Spleen (tissue), 13 donors: ENCODE measurements at places on chromosomes 1 and 21. TPM values are rescaled to one million over a fixed set of nuclear protein-coding genes. Genes with fewer than 3 reads are reported as not detected.

Gene PPM1J
- total RNA-seq, result 1.3 TPM

DNA sequence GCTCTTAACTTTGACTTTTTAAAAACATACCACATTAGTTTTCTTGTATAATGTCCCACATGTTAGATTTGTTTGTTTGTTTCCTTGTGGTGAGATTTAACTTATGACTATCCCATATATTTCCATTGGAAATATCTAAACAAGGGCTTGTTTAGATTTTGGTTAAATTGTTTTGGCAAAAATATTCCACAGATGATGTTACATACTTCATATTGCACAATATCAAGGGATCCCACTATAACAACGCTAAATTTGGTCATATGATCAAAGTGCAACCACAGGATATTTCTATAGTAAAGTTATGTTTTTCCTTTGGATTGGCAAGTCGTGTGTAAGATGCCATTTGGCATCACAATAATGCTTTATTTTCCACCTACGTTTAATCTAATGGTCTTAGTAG is 396.7 kb downstream of the TGFB2 start:
- DNase-seq, result no peak

Gene HAPLN2
- not detected for total RNA-seq

- no peak for DNase-seq
Measured at GRCh38 chr21:38863843-38864363, 58.2 kb downstream of the ETS2 start.

GRCh38 chr21:40331172-40331571 is 463.9 kb downstream of the PCP4 start:
- DNase-seq, result no peak

GRCh38 chr1:207886227-207886626 is 24.7 kb downstream of the CD34 start:
- DNase-seq, result no peak

- DNase-seq, result no peak
Measured at GRCh38 chr1:235883261-235883927, 16.7 kb upstream of the LYST start.

Gene NCAM2
- 1.1 TPM for total RNA-seq

DNA sequence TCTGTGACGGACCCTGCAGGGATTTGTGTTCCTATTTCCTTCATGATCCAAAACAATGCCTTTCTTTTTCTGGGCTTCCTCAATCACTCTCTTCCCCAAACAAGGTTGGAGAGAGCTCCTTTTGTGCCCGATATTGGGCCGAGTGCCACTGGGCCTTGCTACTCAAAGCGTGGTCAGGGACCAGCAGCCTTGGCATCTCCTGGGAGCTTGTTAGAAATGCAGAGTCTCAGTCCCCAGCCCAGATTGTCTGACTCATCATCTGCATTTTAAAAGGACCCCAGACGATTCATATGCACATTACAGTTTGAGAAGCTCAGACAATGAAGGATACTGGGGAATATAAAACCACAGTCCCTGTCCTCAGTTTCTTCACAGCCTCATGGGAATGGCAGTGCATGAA is 19.9 kb downstream of the ADORA1 start:
- no peak for DNase-seq

GRCh38 chr1:995665-996633 is 3.9 kb downstream of the HES4 start:
- DNase-seq, result peak; percentile 71

DNA sequence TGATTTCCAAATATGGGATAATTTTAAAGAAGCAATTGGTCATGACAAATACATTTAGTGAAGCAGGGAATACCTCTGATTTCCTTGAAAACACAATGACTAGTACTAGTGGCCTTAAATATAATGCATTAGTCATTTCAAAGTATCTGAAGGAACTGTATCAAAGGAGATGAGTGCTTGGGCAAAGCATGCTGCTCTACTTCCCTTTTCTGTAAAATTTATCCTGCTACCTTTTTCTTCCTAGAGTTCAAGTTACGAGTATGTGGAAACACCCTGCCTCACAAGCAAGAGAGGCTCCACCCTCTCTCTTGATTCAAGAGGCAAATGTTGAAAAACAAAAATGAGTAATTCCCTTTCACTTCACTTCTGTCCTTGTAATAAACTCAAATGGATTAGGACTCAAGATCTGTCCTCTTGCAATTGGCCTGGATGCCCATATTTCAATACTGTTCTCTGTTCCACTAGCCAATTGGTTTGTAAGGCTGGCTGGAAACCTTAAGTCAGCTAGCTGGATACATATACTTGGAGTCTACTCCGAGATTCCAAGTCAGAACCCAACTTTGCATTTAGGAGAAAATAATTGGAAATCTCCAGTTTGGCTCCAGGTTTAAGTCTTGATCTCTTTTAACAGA is 92.5 kb downstream of the CDC42BPA start:
- DNase-seq, result no peak

- no peak for DNase-seq
Measured at GRCh38 chr1:101000131-101000873, 25.3 kb downstream of the DPH5 start.

GRCh38 chr1:247288341-247288740 is 32.5 kb downstream of the VN1R5 start:
- DNase-seq, result no peak

GRCh38 chr1:108149796-108150467 is 50.2 kb downstream of the SLC25A24 start:
- no peak for DNase-seq

DNA sequence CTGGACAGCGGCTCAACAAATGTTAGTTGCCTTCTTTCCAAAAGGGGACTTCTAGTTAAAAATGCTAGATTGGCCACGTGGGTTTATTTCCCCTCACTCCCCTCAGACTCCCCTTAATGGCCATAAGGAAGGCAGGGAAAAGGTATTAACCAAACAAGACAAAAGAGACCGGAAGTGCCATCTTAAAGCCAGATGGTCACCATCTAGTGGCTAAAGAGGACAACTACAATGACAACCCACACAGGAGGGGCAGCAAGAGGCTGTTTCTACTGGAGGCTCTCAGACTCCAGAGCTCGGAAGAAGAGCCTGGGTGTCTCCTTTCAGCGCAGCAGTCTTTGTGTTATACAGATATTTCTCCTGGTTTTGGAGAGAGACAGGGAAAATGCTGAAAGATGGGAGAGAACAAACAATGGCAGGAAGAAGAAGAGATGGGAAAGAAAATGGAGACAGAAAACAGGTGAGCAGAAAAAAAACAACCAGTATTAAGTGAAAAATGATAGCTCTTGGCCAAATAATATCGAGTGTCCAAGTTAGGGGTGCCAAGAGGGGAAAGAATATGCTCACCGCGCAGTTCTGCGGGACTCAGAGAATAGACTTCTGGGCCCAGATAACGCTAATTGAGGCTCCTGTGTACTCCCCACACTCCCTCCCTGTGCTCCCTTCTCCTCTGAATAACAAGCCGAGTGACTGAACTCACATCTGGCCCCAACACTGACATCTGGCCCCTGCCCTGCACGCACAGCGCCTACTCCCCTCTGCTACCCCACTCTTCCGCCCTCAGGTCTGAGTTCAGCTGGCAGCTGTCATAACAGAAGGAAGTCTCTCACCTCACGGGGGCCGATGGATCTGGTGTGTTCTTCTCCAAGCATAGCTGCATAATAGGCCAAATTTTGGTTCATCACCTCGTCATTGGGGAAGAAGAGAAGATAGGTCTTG is 9.6 kb downstream of the P3H1 start:
- no peak for DNase-seq

DNA sequence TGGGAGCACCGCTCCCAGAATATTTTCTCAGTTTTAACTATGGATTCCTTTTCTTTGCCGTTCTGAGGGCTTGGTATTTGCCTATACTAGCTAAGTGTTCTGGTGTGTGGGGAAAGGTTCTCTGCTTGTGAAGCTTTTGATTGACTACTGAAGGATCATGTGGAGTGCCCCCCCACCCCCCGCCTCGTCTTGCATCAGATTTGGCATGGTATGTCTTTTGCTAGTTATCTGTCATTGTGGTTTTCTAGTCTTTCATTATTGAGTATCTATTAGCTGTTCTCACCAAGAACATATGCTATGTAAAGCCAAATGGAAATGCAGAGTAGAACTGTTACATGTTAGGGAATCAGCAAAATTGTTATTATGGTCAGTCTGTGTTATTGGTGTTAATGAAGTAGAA is 58.3 kb downstream of the MACF1 start:
- DNase-seq, result no peak
